ENCODE measurements at places on chromosomes 16 and 17.

- no peak for DNase-seq
These were observed 11.5 kb upstream of the ATP6V0C start for GRCh38 chr16:2501946-2502895.

- no peak for DNase-seq
These were observed 18.7 kb upstream of the ADORA2B start for GRCh38 chr17:15926039-15926740.

DNA sequence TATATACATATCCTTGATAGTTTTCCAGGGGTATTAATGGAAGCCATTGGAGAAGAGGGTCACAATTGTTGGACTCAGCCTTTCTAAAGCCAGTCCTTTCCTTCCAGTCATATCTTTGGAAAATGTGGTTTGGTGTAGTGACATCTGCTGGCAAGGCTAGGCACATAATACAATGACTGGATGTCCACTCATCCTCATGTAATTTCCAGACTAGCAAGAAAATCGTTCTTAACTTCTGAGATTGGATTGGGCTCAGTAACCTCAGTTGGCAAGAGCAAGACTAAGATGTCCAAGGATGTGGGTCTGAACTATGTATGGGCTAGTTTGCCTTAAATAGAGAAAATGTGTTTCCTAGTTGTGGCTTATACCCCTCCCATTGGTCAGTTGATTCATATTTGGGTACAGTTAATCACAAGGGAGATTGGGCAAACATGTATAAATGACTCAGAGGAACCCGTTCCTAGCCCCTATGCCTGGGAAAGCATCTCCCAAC, 8.7 kb upstream of the KAT7 start:
- DNase-seq, result peak; percentile 62

GRCh38 chr17:81417049-81417878, 22.0 kb downstream of the BAHCC1 start:
- DNase-seq, result peak; percentile 77

DNA sequence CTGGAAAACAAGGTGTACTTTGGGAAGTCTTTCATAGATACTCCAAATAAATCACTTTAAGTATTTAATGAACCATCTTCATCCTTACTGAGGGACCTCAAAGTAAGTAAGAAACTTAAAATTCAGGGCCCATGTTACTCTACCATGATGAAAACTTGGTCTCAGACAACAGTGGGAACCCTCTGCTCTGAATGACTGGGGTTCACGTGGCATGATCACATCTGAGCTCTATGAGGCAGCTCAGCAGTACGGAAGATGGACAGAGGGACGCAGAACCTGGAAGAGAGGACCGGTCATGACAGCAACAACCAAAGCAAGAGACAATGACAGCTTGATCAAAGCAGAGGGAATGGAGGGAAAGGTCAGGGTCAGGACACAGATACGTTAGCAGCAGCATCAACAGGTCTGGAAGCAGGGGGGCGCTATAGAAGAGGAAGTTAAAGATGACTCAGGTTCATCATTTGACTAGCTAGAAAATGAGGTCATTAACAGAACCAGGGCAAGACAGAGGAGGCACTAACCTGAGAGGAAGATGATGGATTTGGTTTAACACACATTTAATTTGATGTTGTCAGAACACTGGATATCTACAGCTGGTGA, 9.5 kb downstream of the XPO6 start:
- DNase-seq, result no peak

DNA sequence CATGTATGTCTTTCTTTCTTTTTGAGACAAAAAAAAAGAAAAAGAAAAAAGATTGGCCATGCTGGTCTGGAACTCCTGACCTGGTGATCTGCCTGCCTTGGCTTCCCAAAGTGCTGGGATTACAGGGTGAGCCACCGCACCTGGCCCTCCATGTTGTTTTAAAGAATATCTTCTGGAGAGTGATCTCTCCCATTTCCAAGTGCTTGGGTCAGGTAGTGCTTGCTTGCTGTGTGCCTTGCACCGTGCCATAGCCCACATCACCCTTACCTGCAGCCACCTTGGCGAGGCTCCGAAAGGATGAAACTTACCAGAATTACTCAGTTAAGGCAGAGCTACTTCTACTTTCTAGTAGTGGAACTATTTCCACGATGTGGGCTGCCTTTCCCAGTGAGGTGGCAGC, 19.0 kb upstream of the KDM6B start:
- DNase-seq, result no peak

GRCh38 chr16:29668267-29668666, 5.2 kb downstream of the SPN start:
- DNase-seq, result no peak

- DNase-seq, result no peak
These were observed 25.5 kb downstream of the POLR3E start for GRCh38 chr16:22322741-22323140.

- DNase-seq, result no peak
These were observed 35.2 kb downstream of the ADCY9 start for GRCh38 chr16:4081047-4081446.

- DNase-seq, result no peak
These were observed 2.2 kb upstream of the TOX3 start for GRCh38 chr16:52549011-52549692.

- DNase-seq, result peak; percentile 73
These were observed 54.2 kb upstream of the SEC14L1 start for GRCh38 chr17:77086433-77087010.

DNA sequence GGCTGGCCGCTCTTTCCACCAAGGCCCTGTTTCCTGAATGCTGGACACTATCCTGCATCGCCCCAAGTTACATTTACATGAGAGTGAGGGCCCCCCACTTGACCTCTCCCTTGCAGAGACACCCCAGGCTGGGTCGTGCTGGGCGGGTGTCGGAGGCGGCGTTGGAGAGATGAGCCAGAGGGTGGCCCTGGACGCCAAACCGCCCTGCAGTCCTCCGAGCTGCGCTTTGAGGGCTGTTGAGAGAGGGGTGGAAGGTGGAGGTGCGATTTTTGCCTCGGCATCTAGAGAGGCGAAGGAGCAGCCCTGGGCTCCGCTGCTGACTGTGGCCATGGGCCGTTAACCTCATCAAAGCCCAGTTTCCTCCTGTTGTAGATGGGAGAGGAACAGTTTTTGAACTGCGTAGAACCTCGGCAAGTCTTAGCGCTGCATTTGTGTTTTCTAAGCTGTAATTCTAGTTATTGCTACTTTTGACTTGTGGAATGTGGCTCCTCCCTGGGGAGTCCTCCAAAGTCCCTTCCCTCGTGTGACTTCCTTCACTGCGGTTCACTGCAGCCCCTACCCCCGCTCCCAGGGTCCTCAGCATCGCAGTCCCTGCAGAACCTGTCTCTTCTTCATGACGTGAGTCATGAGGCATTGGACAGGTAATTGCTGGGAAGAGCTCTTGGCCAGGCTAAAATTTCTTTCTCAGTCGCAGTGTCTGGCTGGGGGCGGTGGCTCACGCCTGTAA, 986 bp upstream of the ELOB start:
- peak; percentile 51 for DNase-seq

DNA sequence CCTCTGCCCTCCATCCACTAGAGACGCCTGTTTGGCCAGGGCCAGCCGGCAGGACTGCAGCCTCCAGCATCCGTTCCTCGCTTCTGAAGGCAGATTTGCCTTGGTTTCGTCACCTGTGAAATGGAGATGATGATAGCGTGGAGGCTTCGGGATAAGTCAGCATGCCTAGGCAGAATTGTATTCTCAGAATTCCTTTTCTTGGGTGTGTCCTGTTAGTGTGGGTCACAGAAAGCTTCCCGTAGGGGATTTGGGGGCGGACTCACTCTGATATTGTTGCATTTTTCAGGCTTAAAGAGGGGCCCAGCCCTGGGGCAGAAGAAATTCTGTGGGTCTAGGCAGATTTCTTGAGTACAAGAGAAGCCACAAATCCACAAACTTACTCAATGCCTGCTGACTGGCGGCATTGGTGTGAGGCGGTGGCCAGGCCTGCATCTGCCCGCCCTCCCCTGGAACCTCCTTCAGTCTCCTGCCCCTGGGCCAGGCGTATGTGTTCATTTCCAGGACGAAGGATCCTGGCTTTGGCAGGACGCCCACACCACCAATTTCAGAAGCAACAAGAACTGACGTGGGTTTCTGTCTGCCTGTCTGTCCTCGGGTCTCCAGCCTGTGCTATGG, 17.6 kb downstream of the CCDC42 start:
- no peak for DNase-seq

DNA sequence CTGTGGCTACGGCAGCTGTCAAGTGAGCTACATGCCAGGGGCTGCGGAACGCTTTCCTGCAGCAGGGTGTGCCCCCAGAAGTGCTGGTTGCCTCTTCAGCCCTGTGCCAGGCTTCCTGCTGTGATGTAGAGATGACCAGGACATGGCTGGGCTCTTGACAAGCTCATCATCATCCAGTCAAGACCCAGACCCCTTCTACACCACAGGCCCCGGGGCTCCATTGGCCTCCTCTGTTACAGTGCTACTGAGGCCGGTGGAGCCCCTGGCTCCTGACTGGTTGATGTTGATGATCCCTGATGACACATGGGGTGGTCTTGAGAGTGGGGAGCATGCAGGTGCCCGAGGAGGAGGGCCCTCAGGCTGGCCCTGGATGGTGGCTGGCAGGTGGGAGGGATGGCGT, 50.1 kb downstream of the B9D1 start:
- DNase-seq, result no peak

DNA sequence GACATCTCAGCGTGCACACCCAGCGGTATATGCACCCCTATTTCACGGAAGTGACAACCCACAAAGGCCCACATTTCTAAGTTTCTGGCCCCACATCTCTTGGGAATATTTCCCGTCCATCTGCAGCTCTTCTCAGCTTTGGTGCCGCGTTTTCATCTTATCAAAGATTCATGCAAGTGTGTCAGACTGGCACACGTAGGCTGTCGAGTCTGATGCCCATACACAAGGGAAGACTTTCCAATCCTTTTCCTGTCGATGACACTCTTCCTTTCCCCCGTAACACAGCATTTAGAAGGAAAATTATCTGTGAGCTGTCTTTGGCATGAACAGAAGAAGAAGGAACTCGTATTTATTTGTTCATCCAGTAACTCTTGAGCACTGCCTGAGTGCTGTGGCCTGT, 83.0 kb downstream of the SHISA6 start:
- DNase-seq, result no peak

DNA sequence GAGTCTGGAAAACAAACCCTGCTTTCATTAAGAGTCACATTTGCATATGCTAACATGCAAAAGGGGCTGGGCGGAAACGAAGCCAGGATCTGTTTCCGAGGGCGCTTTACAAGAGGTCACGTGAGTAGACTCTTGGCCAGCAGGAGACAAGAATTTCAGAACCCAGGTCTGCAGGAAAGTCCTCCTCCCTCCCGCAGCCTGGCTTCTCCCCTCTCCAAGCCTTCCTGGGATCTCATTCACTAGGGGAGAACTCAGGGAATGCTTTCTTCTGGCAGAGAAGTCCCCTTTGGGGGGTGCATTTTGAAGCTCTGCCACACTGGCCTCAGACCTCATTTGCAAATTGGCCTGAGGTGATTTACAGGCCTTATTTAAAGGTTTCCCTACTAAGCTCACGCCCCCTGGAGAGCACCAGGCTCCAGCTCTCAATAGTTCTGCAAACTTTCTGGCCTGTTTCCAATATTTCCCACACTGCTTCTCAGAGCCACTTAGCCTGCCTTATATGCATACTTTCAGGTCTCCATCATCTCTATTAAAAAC, 57.2 kb upstream of the CACNG5 start:
- no peak for DNase-seq

DNA sequence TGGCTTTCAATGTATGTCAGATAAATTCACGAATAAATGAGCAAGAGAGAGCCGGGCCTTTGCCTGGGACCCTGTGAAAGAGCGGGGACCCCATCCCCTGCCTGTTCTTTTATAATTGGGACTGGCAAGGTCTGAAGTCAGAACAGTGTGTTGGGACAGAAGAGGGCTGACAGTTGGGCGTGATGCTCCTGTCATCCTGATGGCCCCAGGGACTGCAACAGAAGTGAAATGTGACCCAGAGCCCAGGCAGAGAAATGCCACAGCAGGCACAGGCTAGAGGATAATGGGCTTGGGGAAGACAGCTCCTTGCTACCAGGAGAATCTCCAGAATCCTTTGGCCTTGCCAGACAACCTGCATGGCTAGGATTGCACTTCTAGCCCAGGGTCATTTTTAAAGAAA, 37.9 kb downstream of the GSG1L start:
- DNase-seq, result no peak

DNA sequence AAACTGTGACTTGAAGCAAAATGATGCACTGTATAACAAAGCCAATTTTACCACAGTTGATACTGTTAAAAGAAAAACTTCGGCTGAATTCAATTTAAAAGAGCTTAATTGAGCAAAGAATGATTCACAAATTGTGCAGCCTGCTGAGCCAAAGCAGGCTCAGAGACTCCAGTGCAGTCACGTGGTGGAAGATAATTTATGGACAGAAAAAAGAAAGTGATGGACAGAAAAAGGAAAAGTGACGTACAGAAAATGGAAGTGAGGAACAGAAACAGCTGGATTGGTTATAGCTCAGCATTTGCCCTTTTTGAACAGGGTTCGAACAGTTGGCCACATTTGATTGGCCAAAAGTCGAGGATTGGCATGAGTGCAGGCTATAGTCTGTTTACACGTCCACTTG, 25.7 kb downstream of the ZSWIM7 start:
- no peak for DNase-seq

- DNase-seq, result no peak
These were observed 10.5 kb downstream of the OSBPL7 start for GRCh38 chr17:47810901-47811635.

GRCh38 chr16:15672514-15673167, 22.6 kb downstream of the NDE1 start:
- DNase-seq, result peak; percentile 88

DNA sequence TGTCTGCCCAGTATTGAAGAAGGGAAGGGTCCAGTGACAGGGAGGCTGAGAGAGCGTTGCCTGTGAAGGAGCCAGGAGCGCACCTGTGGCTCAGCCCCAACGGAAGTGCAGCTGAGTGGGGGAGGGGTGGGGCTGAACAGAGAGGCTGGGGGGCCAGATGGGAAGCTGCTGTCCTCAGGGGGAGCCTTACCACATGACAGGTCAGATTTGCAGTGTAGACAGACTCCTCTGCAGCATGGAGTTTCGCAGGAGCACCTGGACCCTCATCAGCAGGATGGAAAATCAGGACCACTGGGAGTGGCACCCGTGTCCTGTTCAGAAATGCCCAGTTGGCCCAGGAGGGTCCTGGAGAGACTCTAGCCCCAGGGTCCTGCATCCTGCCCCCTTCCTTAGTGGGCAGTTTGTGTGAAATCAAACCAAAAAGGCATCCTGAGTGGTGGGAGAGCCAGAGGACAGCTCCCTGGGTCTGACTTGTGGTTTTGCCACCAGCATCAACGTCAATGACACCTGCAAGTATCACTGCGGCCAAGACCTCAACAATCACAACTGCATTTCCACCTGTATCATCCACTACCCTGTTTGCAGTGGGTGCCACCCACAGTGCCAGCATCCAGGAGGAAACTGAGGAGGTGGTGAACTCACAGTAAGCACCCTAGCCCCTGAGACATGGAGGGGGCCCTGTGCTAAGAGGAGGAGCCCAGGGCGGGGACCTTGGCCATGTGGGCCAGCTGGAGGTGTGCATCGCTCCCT, 7.8 kb downstream of the CD300A start:
- no peak for DNase-seq

- DNase-seq, result no peak
These were observed 560.8 kb downstream of the HS3ST4 start for GRCh38 chr16:26252598-26252997.

Measured in hepatic stellate cell (primary cell).